ENCODE measurements at places on chromosomes 6 and 20.

DNA sequence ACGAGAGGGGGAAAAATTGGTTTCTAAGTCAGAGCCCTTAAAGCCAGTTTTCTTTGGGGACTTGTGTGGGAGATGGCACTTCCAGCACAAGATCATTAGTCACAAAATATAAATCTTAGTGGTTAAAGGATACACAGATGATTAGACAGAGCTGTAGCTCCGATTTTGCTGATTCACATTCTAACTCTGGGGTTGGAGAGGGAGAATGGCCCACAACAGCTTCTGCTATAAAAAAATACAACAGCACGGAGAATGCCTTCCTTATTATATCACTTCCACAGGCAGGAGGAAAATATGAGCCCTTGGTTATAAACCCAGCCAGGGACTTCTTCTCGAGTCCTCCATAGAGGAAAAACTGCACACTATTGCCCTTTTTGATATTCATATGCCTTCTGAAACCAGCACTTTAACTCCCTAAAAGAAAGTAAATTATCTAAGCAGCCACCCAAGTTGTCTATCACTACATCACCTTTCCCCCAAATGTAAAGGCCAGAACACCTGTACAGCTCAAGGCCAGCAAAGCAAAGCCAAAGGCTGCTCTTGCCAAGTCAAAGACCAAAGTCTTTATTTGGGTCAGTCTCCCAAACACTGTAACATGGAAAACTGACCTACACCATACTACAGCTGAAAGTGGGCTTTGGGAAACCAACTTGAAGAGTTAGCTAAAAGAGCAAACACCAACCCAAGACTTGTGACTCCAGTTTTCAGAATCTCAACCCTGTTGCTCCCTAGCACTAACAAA lies 10.4 kb downstream of the MRPL14 start:
- DNase-seq = no peak

- DNase-seq = no peak
These were observed 85.7 kb upstream of the SOX4 start for GRCh38 chr6:21507811-21508210.

GRCh38 chr20:43681991-43682410 lies 15.1 kb downstream of the MYBL2 start:
- no peak for DNase-seq

- no peak for DNase-seq
These were observed 657 bp downstream of the EMILIN3 start for GRCh38 chr20:41365777-41366545.

GRCh38 chr20:32727683-32728082 lies 15.6 kb downstream of the COMMD7 start:
- no peak for DNase-seq

GRCh38 chr20:58139849-58140786 lies 88.3 kb downstream of the ANKRD60 start:
- DNase-seq = no peak

GRCh38 chr6:11865680-11866300 lies 87.2 kb upstream of the ADTRP start:
- no peak for DNase-seq

GRCh38 chr20:45890077-45890984 lies 677 bp downstream of the NEURL2 start:
- no peak for DNase-seq

GRCh38 chr6:44967481-44967880 lies 360.6 kb upstream of the RUNX2 start:
- DNase-seq = no peak

GRCh38 chr6:163123098-163123497 lies 291.4 kb upstream of the QKI start:
- no peak for DNase-seq

DNA sequence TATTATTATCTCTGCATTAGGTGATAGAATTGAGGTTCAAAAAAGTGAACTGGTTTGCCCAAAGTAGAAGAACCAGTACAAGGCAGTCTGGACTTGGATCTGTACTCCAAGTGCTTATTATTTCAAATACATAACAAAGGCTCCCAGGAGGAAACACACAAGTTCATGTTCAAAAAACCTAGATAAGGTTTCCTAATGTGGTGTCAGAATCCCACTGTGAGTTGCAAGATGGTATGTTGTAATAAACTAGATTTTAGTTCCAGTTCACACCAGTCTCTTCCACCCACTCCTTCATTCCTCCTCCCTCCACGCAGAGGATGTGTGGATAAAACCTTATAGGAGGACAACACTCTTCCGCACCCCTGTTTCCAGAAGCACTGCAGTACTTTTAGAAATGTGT lies 42.8 kb downstream of the KIAA0319 start:
- no peak for DNase-seq

GRCh38 chr6:5260111-5260620 lies 584 bp downstream of the LYRM4 start:
- DNase-seq = peak; percentile 42

- no peak for DNase-seq
These were observed 49.4 kb upstream of the ARMC2 start for GRCh38 chr6:108798670-108799353.

DNA sequence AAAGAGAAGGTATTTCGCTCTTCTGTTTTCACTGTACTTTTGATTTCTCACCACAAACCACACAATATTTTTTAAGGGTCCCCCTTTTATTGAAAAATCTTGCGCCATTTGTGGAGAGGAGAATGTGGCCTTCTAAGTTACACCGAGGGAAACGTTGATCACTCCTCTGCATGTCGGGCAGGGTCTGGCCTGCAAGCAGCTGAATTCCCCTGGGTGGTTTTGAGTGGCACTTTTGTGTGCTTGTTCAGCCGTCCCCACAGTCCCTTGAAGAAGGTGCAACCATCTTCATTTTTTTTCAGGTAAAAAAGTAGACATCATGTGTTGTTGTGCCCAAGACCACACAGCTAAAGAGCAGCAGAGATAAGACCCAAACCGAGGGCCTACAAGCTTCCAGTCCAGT lies 6.1 kb downstream of the GPR31 start:
- DNase-seq = no peak

GRCh38 chr20:50146732-50147662 lies 6.5 kb downstream of the PEDS1 start:
- DNase-seq = peak; percentile 47

DNA sequence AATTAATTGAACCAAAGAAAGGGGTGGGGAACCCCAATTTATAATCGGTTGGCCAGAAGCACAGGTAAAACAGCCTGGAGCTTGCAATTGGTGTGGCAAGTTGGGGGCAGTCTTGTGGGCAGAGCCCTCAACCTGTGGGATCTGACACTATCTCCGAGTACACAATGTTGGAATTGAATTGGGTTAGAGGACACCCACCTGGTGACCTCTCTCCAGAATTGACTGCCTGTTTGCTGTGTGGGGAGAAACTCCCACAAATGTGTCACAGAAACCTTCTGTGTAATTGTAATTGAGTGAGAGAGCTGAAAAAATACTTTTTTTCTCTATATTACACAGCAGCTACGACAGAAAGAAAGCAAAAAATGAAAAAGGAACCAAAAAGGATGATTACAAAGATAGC lies 53.0 kb upstream of the FAM83C start:
- no peak for DNase-seq

- no peak for DNase-seq
These were observed 690.7 kb downstream of the KIF16B start for GRCh38 chr20:15882553-15882952.

- DNase-seq = no peak
These were observed 49.5 kb upstream of the FBXO30 start for GRCh38 chr6:145863988-145864616.

- DNase-seq = no peak
These were observed 78.3 kb downstream of the CD109 start for GRCh38 chr6:73774311-73774774.

DNA sequence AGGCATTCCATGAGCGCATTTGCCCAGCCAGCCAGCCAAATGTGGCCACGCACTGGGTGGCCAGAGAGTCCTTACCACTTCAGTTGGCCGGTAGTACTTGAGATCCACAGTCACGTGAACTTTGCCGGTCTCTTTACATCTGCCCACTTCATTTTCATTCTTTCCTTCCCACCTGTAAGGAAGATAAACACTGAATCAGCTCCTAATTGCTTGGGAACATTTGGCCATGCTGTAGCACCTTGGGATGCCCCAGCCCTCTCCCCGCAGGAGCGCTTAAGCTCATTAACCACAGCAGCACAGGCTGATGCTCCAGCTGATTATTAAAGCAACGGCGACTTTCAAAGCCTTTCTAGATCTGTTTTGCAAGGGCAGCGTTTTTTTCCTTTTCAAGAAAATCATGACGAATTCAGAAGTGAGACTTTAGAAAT lies 116.6 kb downstream of the FOXC1 start:
- DNase-seq = no peak

DNA sequence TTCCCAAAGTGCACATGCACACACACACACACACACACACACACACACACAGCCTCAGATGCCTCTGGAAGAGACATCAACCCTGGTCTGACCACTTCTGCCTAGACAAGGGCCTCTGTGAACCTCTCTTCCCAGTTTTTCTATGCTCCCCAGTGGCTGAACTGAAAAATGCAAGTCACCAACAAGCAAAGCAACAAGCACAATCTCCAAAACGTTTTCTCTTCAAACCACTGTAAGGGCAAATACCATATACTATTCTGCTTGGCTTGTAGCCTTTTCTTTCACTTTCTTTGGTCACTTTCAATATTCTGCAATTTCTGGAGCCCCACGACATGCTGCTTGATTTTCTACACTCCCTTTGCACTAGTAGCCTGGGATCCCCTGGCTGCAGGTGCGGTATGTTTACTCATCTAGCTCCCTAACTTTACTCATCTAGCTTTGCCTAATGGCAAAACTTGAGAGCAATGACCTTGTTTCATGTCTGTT lies 121.4 kb upstream of the DST start:
- no peak for DNase-seq

Data from activated naive CD8-positive, alpha-beta T cell treated with anti-CD3 and anti-CD28 coated beads, Interleukin-2, amount 50 U/mL, for 16 hours (primary cell).